Hematopoietic multipotent progenitor cell (in vitro differentiated cells): ENCODE measurements at places on chromosomes 6 and 20. TPM values are rescaled to one million over a fixed set of nuclear protein-coding genes. Genes with fewer than 3 reads are reported as not detected.
A peak's percentile ranks its signal among the peaks of the same experiment; 100 is the strongest.

TMEM14B gene
- 42.3 TPM for total RNA-seq

AGER gene
- 0.81 TPM for total RNA-seq

SMLR1 gene
- total RNA-seq = not detected

SCGN gene
- total RNA-seq = not detected

SLC32A1 gene
- 0.54 TPM for total RNA-seq

DPPA5 gene
- not detected for total RNA-seq

DNA sequence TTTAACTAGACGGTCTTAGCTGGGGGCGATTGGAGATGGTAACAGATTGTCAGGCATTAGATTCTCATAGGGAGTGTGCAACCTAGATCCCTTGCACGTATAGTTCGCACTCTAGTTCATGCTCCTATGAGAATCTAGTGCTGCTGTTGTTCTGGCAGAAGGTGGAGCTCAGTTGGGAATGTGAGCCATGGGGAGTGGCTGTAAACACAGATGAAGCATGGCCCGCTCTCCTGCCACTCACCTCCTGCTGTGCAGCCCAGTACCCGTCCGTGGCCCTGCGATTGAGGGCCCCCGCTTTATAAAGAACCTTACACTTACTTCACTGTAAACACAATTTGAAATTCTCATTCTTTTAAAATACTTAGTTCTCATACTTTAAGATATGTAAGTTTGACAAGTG, 339.4 kb downstream of the CDH26 start:
- no peak for DNase-seq

DNA sequence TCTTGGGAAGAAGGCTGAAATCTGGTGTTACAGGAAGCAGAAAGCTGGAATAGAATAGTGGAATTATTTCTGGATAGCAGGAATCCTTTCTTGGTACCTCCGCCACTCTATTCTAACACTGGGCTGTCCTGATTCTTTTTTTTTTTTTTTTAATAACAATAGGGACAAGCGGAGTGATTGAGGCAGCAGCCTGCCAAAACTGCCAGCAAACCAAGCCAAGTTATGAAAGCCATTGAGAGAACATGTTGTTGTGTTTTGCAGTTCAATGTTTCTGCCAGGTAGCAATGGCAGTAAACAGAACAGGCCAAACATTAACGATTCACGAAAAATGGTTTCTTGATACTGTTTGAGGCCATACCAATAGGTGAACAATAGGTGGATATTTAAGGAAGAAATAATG, 47.1 kb downstream of the SLC26A8 start:
- DNase-seq = no peak

GRCh38 chr6:43658161-43658560, 13.3 kb downstream of the RSPH9 start:
- no peak for DNase-seq

GRCh38 chr6:138291036-138291848, 73.0 kb upstream of the PBOV1 start:
- no peak for DNase-seq

DNA sequence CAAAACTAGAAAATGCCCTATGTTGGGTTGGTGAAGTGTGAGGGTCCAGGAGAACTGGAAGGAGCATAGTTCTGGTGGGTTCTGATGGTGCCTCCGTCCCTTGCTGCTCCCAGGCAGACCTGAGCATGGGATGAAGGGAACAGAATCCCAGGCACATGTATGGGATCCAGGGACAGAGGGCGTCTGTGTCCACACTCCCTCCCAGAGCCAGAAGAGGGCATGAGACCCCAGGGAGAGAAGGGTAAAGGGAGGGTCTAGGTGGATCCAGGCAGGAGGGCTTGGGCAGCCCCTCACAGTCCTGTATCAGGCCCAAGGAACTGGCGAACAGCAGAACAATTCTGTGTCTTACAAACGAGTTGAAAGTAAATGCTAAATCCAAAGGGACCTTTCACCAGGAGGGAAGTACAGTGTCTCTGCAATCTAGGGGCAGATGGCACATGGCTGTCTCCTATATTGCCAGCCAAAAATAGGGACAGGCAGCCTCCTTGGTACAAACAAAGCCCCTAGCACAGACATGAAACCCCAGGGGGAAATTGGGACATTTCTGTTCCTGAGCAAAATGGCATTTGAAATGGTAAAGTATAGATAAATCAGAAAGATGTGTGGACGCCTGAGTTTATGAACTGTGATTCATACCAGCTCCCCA, 2.5 kb upstream of the BPIFA1 start:
- no peak for DNase-seq

GRCh38 chr6:158910484-158911440, 89.2 kb downstream of the RSPH3 start:
- DNase-seq = no peak

DNA sequence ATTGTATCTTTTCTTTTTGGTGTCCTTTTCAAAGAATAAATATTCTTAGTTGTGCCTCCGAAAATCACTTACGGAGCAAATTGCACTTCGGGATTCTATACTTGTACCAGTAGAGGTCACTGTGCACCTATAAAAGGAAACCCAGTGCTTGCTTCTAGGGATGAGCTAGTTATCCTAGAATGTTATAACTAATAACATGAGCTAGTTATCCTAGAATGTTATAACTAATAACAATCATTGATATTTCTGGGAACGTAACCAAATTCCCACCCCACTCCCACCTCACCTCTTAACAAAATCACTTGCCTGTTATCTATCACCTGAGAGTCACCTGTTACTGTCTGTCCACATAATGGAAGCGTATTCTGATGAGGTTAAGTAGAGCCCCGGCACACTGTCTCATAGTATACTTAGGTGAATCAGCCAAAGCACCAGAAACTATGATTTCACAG, 126.9 kb upstream of the TIAM2 start:
- DNase-seq = peak; percentile 36

DNA sequence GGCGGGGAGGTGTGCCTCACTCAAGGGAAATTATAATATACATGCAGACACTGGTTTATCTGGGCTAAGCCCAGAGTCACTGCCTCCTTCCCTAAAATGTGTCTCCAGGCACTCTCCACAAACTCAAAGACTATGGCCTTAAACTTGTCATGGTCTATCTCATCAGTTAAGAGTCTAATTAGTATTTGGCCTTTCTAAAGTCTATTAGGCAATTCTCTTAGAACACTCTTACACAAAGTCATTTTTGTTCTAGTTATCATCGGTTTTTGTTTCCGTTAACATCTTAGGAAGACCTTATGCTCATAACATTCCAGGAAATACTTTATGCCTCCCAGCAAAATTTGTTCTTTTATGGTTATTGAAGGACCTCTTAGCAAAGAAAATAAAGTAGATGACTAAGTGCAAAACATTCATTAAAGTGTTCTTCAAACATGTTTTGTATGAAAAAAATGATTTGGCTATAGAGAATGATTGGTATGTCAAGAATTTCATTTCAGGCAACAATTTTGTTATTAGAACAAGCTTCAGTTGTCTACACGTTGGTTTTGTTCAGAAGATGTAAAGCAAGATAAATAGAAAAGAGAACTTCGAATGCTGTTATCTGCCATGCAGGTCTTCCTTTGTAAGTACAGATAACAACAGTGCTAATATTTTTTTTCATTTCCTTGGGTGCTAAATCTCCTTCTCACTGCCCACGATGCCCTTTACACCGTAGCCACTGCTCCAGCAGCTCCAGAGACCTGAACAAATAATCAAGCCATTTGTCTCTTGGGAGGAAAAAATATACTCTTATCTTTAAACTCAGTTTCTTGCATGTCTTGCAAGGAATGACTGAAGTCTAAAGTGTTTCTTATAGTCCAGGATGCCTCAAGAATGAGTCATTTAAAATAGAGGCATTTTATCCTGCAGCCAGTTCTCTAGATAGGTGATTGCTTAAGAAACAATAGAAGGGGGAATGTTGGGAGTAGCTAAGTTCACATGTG, 170.4 kb downstream of the HTR1B start:
- DNase-seq = no peak
